Fibroblast of skin of right quadriceps (primary cell): ENCODE measurements at places on chromosomes 12 and 14.

DNA sequence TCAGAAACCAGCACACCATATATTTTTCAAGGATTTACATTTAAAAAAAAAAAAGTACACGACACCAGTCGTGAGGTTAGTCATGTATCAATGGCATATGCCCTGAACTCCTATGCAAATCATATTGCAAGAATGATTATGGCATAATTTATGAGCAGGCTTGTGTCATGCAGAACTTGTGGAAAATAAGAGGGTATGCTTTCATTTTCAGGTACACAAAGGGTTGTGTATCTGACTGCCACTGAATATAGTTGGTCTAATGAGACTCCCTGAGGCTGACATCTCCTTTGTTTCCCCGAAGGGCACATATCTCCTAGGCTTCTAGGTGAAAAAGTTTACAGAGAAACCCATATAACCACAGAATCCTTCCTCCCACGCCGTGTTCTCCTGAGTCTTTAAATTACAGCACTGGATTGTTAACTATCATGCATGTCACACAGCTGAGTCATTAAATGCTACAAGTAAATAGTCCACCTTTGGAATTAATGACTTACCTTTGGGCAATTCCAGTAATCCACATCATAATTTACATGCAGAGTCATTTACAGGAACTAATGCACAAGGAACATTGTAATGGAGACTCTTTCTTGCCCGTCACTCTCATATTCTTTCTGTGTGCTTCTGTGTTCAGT, 356.7 kb upstream of the DIO2 start:
- peak; percentile 58 for DNase-seq

GRCh38 chr14:36270191-36270590, 50.2 kb downstream of the MBIP start:
- DNase-seq: no peak

- DNase-seq: no peak
Measured at GRCh38 chr14:21933681-21934080, 260.1 kb upstream of the OR4E1 start.

DNA sequence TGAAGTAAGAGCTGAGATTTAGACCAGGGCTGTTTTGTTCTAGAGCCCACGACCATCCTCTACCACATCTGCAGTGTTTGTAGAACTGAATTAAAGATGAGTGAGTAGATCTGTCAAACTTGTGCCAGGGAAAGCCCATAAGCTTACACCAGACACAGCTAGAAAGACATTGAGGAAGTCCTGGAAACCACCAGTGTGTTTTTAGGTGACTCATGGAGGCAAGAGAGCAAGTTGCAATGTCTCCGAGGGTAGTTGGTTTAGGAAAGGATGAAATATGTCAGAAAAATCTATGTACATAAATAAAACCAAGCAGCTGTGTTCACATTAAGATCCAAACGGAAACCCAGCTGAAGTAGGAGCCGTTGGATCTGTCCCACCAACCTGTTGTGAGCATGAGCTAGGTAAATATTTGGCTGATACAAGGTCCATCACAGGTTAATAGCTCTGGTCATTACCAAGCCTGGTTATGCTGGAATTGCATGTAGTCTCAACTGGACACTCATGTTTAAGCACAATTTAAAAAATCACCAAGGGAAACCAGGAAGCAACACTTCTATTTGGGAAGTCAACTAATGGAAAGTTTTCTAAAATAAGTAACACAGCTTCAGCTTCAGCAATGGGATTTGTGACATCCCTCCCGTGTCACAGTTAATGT, 49.9 kb upstream of the PLEKHG3 start:
- DNase-seq: peak; percentile 90

- peak; percentile 25 for DNase-seq
Measured at GRCh38 chr12:3315201-3315661, 175.8 kb upstream of the PRMT8 start.

- no peak for DNase-seq
Measured at GRCh38 chr12:110379631-110380030, 23.9 kb downstream of the ANAPC7 start.

GRCh38 chr14:21068521-21069387, 1.4 kb upstream of the ARHGEF40 start:
- peak; percentile 73 for DNase-seq

DNA sequence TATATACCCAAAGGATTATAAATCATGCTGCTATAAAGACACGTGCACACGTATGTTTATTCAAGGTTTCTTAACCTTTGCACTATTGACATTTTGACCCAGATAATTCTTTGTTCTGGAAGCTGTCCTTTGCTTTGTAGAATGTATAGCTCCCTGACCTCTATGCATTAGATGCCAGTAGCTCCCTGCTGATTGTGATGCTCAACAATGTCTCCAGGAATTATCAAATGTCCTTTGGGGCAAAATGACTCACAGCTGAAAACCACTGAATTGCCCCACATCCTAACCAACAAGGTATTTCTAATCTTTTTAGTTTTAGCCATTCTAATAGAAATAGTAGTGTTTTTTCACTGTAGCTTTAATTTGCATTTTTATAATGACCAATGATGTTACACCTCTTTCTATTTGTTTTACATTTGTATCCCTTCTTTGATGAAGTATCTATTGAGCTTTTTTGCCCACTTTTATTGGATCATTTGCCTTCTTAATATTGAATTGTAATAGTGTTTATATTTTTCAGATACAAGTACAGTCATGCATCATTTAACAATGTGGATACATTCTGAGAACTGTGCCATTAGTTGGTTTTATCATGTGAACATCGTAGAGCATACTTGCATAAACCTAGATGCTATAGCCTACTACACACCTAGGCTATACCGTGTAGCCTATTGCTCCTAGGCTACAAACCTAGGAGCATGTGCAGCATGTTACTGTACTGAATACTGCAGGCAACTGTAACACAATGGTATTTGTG, 10.4 kb upstream of the NOPCHAP1 start:
- peak; percentile 76 for DNase-seq

GRCh38 chr14:69428289-69428998, 30.0 kb downstream of the SLC39A9 start:
- no peak for DNase-seq

DNA sequence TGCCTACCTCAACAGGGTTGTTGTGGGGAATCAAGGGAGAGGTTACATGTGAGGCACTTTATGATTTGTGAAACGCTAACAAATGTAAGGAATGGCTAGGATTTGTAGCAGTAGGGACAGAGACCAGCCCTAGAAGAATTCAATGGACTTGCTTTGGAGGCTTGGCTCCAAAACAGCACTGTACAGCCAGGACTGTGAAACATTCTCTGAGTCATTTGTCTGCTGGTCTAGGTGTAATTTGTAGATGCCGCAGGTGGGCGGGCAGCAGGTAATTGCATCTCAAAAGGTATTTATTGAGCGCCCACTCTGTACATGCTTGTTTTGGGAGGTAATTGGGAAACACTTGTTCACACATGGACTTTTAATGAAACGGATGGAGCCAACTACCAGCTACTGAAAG, 11.4 kb downstream of the SLC7A8 start:
- DNase-seq: no peak

DNA sequence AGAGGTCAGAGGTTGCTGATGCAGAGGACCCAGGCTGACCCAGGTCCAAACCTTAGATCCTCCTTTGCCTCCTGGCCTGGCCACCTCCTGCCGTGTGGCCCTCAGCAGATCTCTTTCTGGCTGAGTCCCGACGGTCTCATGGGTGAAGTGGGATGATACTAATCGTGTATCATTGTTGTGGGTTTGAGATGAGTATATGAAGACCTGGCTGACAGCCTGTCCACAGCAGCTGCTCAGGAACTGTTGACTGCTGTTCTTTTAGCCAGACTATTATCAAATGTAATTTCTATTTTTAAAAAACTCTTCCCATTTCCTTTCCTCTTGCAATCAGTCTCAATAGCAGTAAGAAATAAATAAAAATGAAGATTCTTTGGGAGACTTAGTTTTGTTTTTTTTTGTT, 45.6 kb downstream of the ANKRD9 start:
- no peak for DNase-seq

GRCh38 chr14:92263681-92264080, 59.3 kb upstream of the SLC24A4 start:
- no peak for DNase-seq

GRCh38 chr12:46907791-46908190, 82.0 kb upstream of the SLC38A4 start:
- DNase-seq: no peak

GRCh38 chr14:102898298-102898697, 24.2 kb upstream of the AMN start:
- DNase-seq: no peak

DNA sequence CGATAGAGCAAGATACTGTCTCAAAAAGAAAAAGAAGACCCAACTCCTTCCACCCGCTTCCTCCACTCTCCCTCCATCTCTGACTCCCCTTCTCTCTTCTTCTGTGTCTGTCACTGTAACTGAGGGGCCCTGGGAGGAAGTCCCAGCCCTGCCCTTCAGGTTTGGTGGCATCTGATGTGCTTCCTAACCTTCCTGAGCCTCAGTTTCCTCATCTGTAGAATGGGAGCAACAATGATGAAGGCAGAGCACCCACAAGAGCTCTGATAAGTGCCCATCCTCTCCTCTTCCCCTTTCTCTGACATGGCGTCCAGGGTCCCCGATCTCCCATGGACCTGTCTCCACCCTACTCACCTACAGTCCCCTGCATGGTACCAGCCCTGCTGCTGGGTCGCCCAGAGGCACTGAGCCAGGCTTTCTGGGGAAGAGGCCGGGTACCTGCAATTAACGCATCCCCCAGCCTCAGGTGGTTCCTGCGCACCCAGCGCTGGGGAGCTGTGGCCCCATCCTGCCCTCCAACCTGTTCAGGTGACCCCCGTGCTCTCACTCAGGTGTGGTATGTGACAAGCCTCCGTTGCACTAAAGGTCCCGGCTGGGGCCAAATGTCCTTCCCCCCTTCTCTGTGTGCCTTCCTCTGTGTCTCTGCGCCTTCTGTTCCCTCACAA, 13.2 kb downstream of the FOXN4 start:
- DNase-seq: no peak

DNA sequence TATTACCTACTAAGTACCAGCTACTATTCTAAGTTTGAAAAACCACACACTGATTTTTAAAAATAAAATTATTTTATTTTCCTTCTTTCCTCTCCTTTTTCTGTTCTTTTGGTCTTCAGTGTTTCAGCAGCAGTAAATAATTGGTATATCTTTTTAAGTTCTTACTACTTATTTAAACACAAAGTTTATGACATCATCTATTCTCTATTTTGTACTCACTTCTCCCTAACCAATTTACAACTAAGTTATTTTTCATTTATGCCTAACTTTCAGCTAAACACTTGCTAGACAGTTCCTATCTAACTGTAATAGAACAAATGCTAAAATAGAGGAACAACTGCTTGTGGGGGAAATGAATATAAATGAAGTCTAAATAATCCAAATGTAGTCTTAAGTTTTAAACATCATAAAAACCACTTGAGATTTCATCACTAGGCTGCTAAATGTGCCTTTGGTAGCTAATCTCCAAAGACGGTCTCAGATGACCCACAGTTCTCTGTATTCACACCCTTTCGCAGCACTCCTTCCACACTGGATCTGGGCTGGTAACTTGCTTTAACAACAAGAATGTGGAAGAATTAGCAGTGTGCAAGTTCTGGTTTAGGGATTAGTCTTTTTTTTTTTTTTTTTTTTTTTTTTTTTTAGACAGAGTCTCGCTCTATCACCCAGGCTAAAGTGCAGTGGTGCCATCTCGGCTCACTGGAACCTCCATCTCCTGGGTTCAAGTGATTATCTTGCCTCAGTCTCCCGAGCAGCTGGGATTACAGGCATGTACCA, 41.0 kb downstream of the TFCP2 start:
- DNase-seq: no peak

GRCh38 chr14:105502446-105503295, 11.6 kb downstream of the TEDC1 start:
- no peak for DNase-seq

DNA sequence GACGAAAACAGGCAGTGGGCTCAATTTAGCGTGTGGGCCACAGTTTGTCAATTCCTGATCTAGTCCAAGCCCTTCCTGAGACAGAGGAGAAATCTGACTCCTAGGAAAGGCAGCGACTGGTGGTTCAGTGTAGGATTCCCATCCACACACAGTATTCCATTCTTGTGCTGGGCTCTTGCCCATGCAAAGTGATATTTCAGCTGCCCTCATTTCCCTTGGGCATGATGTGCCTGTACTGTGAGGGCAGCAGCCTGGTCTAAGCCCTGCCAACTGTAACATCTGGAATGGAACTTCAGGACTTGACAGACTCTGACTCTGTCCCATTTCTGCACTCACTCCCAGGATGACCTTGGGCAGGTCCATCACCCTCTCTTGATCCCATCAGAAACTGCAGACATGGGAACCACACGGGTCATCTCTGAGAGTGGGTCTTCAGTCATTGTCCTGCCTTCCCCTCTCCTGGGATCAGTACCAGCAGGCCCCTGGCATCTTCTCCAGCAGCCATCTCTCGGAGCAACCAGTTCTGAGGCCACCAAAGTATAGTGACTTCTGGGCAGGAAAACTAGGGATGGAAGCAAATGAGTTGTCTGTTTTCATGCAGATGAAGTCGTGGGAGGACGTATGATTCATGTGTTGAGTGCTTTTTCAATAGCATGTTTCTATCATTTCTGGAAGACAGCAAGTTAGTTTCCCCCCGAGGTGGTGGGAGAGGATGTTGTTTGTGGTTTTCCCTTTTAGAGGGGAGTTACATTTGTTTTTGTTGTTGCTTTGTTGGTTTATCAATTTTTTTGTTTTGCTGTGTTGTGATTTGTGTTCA, 54.2 kb upstream of the BCL2L14 start:
- DNase-seq: no peak

- no peak for DNase-seq
Measured at GRCh38 chr12:92465786-92466295, 236.9 kb upstream of the PLEKHG7 start.

DNA sequence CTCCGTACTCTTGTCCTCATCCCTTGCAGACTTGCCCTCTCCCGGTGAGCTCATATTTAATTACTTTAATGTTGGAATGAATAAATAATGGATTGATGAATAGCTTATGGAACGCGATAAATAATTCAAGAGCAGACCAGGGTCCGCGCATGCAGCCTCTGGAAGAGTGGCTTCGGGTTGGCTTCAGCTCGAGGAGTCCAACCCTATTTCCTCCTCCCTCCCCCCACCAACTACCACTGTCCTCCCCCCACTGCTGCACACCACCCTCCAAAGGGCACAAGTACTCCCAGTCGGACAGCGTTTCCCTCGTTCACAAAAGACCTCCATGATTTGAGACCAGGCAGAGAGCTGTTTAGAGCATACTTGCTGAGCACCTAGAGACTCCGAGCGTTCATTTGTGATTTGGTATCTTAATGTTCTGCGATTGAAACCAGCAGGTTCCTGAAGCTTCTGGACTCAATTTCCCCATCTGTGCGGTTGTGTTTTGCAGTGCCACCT, 647 bp upstream of the SIX1 start:
- peak; percentile 47 for DNase-seq

DNA sequence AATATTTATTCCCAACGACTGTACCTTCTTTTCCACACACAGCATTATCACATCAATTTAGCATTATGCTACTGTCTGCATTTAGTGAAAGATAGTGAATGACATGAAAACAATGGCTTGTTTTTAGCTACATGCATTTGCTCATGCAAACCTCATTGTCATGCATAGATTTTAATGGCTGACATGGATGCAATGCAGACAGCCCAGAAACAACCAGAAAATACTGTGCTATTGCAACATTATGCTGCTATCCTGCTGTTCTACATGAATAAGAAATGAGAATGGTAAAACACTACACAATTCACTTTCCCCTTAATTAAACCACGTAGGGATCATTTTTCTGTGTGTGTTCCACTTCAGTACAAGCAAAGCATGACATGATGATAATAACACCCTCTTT, 90.8 kb downstream of the LIN7A start:
- DNase-seq: no peak

GRCh38 chr12:52216807-52217206, 16.2 kb upstream of the KRT7 start:
- DNase-seq: no peak
